ENCODE measurements at places on chromosomes 4 and X.

DNA sequence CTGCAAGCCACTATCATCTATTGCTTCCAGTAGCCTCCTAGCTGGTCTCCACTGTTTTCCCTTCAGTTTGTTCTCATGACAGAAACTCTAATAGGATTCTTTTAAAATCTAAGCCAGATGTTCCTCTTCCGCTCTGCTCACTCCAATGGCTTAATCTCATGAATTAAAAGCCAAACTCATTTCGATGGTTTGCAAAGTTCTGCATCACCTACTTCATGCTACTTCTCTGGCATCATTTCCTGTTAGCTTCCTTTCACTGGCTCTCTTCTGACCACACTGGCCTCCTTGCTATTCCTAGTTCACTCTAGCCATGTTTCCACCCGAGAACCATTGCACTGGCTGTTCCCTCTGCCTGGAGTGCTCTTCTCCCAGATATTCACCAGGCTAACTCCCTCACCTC lies 102.0 kb upstream of the LSM6 start:
- DNase-seq: peak; percentile 33

DNA sequence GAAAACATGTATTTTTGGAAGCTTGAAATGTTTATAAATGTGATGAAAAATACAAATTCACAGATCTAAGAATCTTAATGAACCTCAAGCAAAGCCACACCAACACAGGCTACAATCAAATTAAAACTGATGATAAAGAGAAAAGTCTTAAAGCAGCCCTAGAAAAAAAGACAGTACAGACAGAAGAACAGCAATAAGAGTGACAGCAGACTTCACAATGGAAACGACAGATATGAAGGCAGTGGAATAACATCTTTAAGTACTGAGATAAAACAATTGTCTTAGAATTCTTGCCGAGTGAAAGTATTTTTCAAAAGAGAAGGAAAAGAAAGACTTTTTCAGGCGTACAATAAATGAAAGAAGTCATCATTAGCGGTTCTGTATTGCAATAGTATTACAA lies 423.6 kb upstream of the LCORL start:
- DNase-seq: no peak

- DNase-seq: no peak
These were observed 8.8 kb downstream of the DIPK2B start for GRCh38 chrX:45191820-45192409.

DNA sequence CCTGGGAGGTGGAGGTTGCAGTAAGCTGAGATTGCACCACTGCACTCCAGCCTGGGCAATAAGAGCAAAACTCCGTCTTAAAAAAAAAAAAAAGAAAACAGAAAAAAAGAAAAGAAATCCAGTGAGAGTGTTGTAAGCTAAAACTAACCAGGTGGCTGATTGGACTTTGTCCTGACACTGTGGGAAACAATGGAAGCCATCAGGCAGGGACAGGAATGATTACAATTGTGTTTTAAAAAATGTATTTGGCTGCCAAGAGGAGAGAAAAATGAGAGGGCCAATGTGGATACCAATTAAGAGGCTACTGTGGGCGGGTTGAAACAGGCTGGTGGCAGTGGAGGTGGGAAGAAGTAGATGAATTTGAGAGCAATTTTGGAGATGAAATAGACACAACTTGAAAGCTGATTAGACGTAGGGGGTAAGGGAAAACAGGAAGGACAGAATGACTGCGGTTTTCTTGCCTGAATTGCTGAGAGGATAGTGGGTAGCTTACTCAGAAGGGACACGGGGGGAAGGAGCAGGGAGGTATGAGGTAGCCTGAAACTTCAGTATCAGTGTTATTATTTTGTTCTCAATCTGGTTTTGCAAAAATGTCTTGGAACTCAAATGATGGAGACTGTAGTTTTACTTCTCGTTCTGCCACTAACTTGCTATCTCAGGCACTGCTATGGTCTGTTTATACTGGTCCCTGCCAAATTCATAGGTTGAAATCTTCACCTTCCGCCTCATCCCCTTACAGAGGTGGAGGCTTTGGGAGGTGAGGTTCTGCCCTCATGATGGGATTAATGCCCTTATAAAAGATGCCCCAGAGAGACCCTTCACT lies 45.6 kb upstream of the CHRNA9 start:
- peak; percentile 14 for DNase-seq

DNA sequence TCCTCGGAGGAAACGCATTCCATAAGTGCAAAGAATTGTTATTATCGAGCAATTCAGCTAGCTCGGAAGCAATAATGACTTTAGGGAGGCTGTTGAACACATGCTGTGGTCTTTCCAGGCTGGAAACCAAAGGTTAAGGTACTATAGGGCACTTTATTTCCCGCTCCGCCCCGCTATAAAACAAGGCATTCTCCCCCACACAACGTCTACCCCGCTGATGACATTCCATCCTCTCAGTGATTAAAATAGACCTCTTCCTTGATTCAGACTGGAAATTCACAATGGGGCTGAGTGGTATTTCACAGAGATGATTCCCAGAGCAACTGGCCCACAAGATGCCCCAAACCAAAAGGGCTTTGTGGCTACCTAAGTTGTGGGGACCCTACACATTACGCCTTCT lies 196.4 kb downstream of the STIM2 start:
- DNase-seq: no peak

DNA sequence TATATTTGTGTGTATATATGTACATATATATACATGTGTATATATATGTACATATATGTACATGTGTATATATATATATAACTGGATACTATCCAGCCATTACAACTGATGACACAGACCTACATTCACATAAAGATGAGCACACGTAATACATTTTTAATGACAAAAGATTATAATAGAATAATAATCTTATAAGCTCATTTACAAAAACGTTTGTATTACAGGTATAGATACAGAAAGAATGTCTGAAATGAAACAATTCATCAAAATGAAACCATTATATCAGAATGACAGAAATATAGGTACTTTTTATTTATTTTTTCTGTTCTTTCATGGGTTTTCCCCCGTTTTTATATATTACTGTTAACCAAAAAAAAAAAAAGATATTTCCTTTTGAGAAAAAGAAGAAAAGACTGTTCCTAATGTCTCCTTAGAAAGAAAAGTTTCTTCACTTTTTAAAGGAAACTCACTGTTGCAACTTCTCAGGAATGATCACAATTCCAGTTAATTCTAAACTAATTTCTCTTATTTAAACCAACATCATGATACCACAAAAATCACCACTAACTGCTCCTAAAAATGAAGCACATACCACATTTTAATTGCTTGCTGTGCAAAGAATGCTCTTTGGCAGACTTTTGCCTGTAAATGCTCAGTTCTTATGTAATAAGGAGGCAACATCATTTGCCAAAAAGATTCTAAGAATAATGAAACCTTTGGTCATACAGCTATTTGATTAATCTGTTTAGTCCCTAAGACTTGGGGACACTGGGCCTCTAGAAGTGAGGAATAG lies 18.9 kb downstream of the LEF1 start:
- peak; percentile 91 for DNase-seq

DNA sequence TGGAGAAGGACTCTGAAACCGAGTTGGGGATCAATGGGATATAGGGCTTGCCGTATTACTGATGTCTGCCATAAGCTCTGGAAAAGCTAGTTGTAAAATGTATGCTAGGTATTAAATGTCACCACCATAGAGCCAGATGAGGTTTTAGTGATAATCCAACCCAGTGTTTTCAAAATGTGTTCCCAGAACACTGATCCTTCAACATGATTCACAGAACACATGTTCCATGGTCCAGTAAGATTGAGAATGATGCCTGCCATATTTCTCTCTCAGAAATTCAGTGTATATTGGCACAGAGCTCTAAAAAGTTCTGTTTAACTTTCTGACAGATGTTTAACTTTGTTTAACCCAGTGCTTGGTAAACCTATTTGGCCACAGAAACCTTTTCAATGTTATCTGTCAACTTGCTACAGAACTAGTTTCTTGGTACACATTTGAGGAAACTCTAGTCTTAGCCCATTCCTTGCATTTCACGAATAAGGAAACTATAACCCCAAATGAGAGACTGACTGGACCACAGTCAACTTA lies 160.2 kb downstream of the PALLD start:
- no peak for DNase-seq

- DNase-seq: no peak
These were observed 96.2 kb upstream of the CCSER1 start for GRCh38 chr4:90030953-90031352.

DNA sequence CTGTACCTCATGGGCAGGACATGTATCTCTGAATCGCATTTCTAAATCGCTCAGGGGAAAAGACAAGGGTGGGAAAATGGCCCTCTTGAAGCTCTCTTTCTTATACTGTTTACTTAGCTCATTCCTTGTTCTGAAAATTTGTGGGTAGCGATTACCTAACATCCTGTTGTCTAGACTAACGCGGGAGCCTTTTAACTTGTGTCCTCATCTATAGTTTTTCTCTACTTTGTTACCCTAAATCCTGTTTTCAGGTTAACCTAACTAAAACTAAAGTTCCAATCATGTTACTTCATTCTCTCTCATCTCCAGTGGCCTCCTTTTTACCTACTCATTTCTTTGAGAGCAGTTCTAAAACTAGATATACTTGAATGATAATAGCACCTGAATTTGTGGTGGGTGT lies 45.0 kb downstream of the SNX25 start:
- DNase-seq: peak; percentile 37

- DNase-seq: no peak
These were observed 18.4 kb downstream of the EFNB1 start for GRCh38 chrX:68847172-68847571.

DNA sequence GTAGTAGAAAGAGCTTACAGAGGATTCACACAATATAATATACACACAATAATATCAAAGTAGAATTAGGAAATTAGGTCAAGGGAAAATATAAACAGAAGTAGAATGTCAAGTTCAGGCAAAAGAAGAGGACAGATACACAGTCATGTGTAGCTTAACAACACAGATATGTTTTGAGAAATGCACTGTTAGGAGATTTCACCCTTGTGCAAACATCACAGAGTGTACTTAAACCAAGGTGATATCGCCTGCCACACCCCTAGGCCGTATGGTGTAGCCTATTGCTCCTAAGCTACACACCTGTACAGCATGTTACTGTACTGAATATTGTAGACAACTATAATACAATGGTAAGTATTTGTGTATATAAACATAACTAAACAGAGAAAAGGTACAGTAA lies 110.0 kb upstream of the EDNRA start:
- DNase-seq: no peak

- no peak for DNase-seq
These were observed 9.8 kb downstream of the ATP8A1 start for GRCh38 chr4:42646999-42647541.

DNA sequence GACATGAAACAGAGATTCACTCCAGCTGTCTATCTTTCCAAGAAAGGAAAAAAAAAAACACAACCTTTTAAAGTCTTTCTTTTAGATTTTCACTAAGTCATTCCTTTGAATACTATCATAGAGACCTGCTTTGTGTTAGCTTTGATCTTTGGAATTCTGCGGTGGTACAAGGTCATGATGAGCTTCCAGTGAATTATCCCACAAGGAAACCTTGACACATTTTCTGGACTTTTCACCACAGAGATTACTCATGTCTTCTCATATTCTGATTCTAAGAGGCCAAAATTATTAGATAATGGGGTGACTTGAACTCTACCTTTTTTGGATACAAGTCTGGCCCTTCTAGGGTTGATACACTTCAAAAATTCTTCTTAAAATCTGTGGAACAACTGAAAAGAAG lies 201.6 kb downstream of the PACRGL start:
- no peak for DNase-seq

- peak; percentile 18 for DNase-seq
These were observed 143.1 kb downstream of the C4orf33 start for GRCh38 chr4:129239088-129239487.

DNA sequence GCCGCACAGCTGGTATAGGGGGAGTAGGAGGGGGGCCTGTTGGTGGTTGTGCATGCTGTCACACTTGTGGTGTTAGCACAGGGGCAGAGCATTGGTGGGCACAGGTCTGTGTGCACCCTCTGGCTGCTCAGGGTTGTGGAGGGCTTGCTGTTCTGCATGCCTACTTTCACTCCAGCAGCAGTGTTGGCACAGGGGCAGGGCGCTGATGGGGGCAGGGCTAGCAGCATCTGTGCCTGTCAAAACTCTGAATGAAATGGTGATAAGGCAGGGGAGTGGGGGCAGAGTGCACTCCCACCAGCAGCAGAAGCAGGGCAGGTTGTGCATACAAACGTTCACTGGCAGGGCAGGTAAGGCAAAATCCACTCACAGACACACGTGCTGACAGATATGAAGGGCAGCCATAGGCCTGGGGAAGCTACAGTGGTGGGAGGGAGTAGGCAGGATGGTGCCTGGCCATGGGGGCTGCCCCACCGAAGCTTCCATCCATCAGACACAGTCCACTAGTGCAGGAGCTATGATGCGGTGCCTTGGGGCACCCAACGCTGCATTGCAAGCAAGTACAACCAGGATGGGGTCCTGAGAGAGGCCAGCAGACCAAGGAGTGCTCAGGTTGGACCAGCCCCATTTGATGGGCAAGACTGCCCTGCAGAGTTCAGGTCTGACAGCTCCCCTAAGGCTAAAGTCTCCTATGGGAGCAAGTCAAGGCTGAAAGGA lies 160.7 kb upstream of the SPANXC start:
- no peak for DNase-seq

- no peak for DNase-seq
These were observed 1.2 kb downstream of the C4orf50 start for GRCh38 chr4:6017030-6017429.

DNA sequence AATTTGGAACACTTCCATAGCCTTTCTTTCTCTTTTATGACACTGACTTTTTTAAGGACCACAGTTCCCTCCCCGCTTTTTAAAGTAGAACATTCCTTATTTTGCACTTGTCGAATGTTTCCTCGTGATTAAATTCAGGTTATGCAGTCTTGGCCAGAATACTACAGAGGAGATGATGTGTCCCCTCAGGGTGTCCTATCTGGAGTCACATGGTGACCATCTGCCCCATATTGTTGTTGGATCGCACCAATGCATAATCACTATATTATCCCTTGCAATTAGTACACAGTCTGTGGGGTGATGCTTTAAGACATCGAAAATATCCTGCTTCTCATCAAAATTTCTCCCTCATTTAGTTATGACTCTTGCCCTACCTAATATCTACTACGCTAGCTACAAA lies 27.4 kb downstream of the WDFY3 start:
- DNase-seq: no peak

- DNase-seq: no peak
These were observed 42.7 kb downstream of the LONRF3 start for GRCh38 chrX:119017077-119017476.

Measured in fibroblast of skin of scalp (primary cell).